ENCODE measurements at places on chromosomes 7 and 10.

GRCh38 chr10:51321300-51321699 lies 247.0 kb downstream of the PRKG1 start:
- DNase-seq, result no peak

- DNase-seq, result peak; percentile 94
Measured at GRCh38 chr10:119270762-119271366, 63.5 kb downstream of the GRK5 start.

GRCh38 chr10:86440874-86441843 lies 74.6 kb upstream of the GRID1 start:
- peak; percentile 64 for DNase-seq

- DNase-seq, result no peak
Measured at GRCh38 chr7:40899636-40900507, 765.1 kb downstream of the SUGCT start.

- peak; percentile 48 for DNase-seq
Measured at GRCh38 chr10:30510184-30510931, 76.4 kb downstream of the MAP3K8 start.

GRCh38 chr7:148503900-148504487 lies 86.6 kb upstream of the C7orf33 start:
- peak; percentile 64 for DNase-seq

DNA sequence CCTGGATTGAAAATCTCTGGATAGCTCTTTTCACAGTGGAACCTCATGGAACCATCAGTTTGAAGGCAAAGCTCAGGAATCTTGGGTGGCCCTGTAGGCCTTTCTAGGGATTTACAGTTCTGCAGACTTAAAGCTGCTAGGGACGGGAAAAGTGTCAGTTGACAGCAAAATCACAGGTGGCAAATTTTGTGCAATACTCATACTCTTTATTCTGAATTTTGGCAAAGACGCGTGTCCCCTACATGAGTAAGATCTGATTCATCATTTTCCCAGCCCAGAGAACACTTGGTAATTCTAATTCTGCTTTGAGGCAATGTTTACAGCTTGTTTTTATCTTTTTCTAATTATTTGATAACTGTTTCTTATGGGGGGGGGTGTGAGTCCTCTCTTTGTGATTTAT lies 3.6 kb downstream of the LRRC17 start:
- DNase-seq, result no peak

- DNase-seq, result no peak
Measured at GRCh38 chr10:119428789-119429188, 113.7 kb downstream of the RGS10 start.

DNA sequence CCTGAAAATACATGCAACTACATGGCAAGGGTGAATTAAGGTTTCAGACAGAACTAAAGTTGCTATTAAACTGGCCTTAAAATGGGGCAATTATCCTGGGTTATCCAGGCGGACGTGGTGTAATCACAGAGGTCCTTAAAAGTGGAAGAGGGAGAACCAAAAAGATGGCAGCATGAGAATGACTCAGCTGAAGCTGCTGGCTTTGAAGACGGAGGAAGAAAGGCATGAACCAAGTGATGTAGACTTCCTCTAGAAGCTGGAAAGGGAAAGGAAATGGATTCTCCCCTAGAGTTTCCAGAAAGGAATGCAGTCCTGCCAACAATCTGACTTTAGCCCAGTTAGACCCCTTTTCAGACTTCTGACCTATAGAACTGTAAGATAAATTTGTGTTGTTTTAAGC lies 27.0 kb upstream of the UBN2 start:
- DNase-seq, result no peak

DNA sequence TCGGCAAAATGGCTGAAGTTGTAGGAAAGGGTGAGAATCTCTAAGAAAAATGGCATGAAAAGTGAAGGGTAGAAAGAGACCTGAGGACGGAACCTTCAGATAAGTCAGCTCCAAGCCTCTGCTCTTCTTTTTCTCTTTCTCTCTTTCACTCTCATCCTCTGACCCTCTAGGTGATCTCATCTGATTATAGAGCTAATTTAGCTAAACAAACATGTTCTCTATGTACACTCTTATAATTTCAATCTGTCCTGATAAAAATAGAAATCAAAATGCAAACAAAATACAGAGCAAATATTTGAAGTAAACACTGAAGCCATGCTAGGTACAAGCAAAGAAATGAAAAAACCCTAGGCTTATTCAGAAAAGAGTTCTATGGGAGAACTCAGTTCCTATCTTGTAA lies 14.4 kb upstream of the CUBN start:
- peak; percentile 72 for DNase-seq

GRCh38 chr7:126804604-126805003 lies 448.1 kb downstream of the GRM8 start:
- DNase-seq, result no peak

- peak; percentile 66 for DNase-seq
Measured at GRCh38 chr10:109966961-109967738, 40.6 kb upstream of the ADD3 start.

- no peak for DNase-seq
Measured at GRCh38 chr7:38448584-38449234, 175.3 kb upstream of the TARP start.

DNA sequence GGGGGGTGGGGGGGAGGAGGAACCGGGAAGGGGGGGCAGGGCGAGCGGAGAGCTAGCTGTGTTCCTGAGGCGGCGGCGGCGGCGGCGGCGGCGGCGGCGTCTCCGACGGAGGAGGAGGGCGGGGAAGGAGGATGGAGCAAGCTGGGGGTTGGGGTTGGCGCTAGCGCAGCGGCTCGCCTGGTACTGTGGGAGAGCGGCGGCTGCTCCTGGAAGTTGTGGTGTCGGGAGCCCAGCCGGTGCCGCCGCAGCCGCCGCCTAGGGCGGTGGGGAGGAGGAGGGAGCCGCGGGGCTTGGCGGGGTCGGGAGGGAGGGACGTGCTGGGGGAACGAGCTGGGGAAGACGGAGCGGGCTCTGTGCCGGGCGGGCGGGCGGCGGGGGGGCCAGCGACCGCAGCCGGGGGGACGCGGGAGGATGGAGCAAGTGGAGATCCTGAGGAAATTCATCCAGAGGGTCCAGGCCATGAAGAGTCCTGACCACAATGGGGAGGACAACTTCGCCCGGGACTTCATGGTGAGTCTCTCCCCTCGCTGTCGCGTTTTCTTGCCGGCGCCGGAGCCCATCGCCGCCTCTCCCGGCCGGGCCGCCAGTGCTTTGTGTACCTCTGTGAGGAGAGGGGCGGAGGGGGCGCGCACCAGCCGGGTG lies at the start of gene PTPN12:
Gene PTPN12, plus strand, starts transcription at position 160 of the 642 bp plus-strand sequence. Its CDS starts 252 bp downstream, at position 412.
- peak; percentile 86 for DNase-seq

- no peak for DNase-seq
Measured at GRCh38 chr7:154769001-154769400, 233.9 kb downstream of the PAXIP1 start.

DNA sequence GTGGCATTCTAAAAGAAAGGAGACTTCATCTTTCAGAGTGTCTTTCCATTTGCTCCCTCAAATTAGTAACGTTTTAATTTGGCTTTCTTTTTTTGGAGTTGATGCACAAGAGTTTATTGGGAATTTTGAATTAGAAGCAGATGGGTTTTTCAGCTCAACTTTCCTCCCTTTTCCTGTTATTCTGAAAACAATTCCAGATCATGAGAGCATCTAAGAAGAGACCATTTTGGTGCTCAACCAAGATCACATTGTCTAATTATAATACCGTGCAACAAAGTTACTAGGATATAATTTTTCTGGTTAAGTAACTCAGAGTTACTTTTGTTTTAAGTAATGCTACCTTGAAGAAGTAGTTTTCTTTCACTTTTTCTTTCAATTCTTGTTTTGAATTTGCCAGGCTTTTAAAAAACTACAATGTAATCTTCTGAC lies 396.6 kb upstream of the KLF6 start:
- DNase-seq, result no peak

GRCh38 chr10:126430512-126430911 lies 42.2 kb upstream of the ADAM12 start:
- DNase-seq, result no peak

DNA sequence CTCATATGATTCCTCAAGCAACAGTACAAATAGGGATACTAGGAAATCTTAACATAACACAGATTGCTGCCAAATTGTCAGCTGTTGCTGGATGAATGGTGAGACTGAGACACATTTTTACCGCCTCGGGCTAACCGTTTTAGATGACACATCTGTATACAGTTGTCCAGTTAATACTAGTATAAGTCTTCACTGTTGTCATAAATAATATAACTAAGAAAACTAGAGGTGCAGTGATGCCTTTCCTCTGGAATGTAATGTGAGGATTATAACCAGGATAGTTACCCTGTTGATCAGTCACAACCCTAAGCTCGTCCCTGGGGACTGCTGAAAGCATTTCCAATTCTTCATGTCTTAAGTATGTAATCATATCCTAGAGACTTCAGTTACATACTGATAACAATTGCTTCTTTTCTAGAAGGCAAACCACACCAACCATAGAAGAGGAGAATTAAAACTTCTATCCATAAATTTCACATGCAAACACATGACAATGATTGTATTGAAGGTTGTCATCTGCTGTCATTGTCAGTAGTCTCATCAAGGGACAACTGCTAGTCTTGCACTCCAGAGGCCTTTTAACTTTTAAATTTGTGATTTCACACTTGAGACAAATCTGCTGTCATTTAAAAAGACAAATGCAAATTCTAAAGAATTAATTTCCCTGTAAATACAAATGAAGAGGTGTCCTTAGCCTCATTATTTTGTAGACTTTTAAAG lies 100.4 kb upstream of the SEMA3D start:
- DNase-seq, result no peak

DNA sequence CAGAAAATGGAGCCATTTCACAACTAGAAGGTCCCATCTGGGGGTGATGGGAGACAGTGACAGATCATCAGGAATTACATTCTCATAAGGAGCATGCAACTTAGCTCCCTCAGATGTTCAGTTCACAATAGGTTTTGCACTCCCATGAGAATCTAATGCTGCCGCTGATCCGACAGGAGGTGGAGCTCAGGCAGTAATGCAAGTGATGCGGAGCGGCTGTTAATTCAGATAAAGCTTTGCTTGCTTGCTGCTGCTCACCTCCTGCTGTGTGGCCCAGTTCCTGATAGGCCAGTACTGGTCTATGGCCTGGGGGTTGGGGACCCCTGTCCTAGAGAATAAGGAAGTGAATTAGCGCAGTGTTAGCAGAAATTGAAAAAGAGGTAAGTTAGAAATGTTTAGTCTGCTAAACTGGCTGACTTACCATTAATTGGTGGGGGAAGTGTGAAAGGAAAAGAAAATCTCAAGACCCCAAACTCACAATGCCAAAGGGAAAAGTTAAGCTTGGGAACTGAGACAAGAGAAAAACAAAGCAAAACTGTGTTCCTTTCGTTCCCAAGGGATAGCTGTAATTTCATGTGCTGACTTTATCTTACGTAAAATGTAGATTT lies 76.4 kb downstream of the LYZL2 start:
- DNase-seq, result peak; percentile 10

DNA sequence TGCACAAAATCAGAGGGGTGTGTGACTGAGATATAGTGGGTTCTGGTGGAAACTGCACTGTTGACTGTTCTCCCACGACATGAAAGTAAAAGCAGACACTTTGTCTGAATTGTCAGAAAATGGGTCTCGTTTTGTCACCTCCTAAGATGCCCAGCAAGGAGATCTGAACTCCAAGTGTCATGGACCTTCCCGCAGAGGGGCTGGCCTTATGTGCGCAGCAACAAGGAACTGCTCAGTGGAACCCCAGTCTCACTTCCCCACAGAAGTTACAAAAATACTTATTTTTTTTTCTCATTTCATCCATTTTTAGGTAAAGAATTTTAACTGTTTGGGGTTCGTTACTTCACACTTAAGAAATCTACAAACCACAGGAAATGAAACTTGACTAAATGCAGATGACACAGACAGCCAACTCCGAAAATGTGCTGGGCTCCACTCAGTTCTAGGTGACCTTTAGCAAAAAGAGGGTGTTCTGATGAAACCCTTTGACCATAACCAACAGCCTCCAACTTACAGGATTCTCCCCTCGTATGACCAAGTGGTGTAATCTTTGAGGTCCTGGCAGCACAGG lies 115.0 kb downstream of the FAM107B start:
- no peak for DNase-seq

DNA sequence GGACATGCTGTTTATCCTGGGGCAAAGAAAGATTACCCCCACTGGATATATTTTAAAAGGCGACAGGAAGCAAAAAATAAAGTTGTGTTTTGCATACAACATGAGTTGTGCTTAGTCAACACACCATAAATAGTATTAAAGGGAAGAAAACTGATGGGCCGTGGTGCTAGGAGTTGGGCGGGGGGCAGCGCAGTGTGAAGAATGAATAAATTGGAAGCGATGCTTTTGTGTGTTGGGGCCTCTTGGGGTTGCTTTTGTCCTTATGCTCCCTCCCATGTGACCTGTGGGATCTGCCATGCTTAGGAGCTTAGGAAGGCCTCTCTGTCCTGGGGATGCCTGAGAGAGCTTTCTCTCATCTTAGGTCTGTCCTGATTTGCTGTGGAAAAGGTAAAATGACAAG lies 35.0 kb upstream of the AGR3 start:
- no peak for DNase-seq

DNA sequence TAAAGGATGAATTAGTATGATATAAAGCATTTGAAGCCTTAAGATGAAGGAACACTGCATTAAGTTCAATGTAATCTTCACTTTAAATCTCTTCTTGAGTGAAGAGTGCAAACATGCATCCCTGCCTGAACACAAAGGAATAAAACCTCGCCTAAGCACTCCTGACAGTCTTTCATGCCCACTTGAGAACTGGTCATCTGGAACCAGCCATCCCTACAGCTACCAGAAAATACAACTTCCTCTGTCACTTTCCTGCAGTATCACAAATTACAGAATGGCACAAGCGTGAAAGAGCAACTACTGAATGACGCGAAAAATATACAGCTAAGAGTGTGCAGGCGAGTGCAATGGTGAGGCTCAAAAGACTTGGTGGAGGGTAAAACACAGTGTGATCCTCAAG lies 1079.9 kb downstream of the CNTNAP2 start:
- peak; percentile 82 for DNase-seq

GRCh38 chr7:21020667-21021066 lies 234.0 kb upstream of the SP8 start:
- DNase-seq, result no peak

DNA sequence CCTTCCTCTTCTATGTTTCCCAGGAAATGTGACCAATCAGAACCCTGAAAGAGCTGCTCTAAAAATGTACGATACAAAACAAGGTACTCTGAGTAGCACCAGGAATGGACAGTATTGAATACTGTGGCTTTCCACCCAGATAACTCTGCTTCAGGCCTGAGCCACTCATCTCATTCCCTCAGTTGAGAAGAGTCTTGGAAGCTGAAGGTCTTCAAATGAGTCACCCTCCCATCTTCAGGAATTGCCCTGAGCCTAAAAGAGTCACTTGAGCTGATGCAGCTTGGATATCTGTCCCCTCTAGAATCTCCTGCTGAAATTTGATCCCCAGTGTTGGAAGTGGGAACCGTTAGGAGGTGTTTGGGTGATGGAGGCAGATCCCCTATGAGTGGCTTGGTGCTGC lies 210.4 kb downstream of the DGKI start:
- no peak for DNase-seq

GRCh38 chr10:89894051-89894450 lies 192.7 kb downstream of the KIF20B start:
- DNase-seq, result no peak

Data from DMS53 (cell line).